ENCODE measurements at places on chromosomes 12 and 14.

DNA sequence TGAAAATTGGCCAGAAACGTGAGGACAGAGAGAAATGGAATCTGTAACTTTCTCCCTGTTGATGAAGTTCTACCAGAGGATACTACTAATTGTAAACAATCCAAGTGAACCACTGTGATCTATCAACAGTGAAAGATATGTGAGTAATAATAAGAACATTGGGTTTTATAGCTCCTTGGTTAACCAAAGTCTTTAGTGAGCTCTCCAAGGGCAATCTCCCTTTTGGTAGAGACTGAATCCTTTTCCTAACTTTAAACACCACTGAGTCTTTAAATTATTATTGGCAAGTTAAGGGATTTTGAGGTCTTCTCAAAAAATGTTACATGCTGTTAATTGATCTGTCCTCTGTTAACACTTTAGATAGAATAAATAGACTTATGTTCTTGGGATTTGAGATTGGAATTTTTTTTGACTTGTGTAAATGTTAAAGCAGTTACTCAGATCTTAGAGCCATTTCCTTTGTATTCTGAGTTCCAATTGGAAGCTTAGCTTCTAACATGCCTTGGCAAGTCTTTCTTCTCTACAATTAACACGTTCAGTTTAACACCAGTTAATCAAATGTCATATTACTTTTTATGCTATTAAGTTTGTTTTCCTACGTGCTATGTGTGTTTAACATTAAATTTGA lies 338.2 kb upstream of the DDHD1 start:
- no peak for DNase-seq

DNA sequence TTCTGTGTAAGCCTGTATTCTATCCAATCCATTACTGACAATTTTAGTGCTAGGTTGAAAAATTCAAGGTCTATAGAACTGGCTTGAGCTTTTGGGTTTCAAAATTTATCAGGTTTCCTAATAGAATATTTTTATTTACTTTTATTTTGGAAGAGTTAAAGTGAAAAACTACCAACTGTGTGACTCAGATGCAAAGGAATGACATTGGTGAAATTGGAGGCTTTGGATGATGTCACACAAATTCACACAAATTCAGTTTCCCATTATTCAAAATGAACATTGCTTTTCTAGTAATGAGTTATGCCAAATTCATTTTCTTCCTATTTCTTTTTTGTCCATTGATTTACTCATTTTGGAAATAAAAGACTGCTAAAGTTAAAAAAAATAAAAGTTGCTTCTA lies 186.9 kb downstream of the ALX1 start:
- DNase-seq, result no peak

- no peak for DNase-seq
These were observed 8.8 kb upstream of the ACVRL1 start for GRCh38 chr12:51898506-51898905.

- DNase-seq, result no peak
These were observed 99.6 kb downstream of the LMO3 start for GRCh38 chr12:16506394-16506793.

- no peak for DNase-seq
These were observed 26.3 kb upstream of the KIF26A start for GRCh38 chr14:104112113-104112505.

GRCh38 chr14:101083564-101084435 lies 180.3 kb upstream of the RTL1 start:
- DNase-seq, result no peak

- DNase-seq, result peak; percentile 77
These were observed 70.4 kb downstream of the ARL6IP4 start for GRCh38 chr12:123050913-123051312.

- DNase-seq, result no peak
These were observed 107.3 kb downstream of the KIF26A start for GRCh38 chr14:104245723-104246122.

- DNase-seq, result no peak
These were observed 18.9 kb upstream of the NUP107 start for GRCh38 chr12:68667896-68668295.

- no peak for DNase-seq
These were observed 2.5 kb upstream of the OR4N2 start for GRCh38 chr14:19801118-19801464.

- no peak for DNase-seq
These were observed 86.4 kb downstream of the GALNT8 start for GRCh38 chr12:4806439-4807115.

GRCh38 chr12:51593539-51593938 lies 2.5 kb downstream of the SCN8A start:
- DNase-seq, result peak; percentile 51

DNA sequence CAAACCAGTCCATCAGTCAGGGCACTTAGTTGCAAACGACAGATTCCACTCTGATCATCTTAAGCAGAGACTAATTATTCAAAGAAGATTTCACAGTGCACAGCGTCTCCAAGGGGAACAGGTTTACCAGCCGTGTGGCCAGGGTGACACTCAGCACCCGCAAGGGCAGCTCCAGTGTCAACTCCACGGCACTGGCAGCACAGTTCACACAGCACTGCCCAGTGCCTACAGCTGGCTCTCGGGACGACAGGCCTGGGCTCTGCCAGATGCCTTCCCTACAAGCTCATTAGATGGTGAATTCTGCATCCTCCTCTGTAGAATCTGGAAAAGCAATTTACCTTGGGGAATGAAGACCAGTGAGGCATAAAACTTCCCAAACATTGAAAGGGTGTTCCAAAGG lies 4.9 kb downstream of the OR10P1 start:
- DNase-seq, result no peak

DNA sequence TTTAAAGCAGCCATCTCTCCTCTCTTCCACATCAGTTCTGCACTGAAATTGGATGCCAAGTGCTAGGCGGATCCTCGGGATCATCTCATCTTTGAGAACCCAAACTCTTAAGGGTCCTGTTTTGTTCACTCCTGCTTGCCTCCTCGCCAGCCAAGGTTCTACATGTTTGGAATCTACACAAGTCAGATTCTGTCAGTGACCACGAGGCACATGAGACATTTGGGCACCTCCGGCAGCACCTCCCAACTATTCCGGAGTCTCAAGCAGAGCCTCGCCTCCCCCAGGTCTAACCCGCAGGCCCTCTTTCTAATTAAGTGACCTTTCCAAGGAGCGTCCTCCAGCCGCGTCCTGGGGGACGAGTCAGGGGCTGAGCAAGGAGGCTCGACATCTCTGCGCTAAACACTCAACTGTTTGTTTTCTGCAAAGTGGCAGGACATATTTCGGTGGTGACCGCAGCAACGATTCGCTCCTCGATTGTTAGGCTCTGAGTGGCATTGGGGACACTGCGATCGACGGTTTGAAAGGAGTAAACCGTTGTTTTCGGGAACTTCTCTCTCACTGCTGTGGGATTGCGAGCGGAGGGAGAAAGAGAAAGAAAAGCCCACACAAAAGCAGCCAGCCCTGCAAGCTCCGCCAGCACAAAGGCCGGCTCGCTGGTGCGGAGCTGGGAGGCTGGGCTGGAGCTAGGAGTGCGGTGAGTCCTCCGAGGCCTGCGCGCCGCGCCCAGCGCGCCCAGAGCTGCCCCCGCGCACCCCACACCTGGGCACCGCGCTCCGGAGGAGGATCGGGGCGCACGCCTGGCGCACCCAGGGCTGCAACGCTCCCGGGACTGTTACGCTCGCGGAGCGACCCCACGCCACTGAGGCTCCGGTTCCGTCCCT lies 640 bp downstream of the ARMH4 start:
- DNase-seq, result peak; percentile 36

DNA sequence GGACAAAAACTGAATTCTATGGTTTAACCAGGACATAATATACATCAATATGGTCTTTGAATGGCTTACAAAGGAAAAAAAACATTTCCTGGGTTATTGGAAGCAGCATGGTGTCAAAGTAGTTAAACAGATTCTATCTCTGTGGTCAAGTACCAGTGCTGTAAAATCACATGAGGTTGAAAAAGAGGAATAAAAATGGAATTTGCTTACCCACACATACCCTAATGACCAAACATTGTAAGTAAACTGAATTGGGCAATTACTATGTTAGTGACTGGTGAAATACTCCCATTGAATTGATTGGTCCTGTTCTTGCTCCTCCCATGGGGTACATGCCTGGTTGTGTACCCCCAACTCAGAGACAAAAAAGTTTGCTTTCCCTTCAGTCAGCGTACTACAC lies 19.6 kb downstream of the IFNG start:
- no peak for DNase-seq

DNA sequence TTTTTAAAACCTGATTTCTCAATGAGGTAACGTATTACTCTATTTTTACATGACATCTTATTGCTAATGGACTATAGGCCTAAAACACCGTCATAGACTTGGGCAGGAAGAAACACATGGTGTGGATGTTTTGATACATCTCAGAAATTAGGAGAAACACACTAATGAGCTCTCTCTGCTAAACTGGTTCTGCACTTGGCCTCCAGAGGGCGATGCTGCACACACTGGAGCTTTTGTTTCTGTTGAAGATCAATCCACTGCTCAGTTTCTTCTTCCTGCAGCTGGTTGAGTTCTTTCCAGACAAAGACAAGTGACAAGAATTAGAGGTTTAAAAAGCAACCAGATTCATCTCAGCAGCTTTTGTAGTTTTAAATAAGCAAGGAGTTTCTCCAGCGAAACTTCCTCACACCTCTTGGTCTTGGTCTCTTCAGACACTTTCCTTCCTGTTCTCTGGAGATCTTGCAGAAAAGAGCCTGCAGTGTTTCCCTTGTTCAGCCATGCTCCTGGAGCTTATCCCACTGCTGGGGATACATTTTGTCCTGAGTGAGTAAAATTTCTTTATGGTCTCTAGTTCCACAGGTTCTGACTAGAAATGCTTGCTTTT lies 178.5 kb upstream of the OR4E1 start:
- peak; percentile 39 for DNase-seq

- DNase-seq, result no peak
These were observed 100.7 kb downstream of the DUSP16 start for GRCh38 chr12:12461923-12462315.

- peak; percentile 5 for DNase-seq
These were observed 198.6 kb downstream of the BCL11B start for GRCh38 chr14:99073431-99073830.

DNA sequence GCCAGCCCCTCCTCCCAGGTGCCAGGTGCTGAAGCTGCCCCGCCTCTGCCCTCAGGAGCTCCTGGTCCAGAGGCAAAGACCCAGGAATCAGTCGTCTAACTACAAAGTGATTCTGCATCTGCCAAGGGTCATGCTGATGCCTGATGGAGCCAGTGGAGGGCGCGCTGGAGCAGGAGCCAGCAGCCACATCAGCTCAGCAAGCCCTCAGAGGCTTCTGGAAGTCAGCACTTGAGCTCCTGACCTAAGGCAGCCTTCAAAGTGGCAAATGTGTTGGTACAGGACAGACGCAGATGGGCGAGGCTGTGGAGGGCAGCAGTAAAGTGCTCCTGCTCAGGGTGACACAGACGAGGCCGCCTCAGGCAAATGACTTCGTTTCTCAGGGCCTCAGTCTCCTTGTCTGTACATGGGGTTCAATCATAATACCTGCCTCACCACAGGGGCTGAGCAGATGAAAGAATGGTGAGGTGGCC lies 10.9 kb downstream of the C12orf43 start:
- peak; percentile 76 for DNase-seq

GRCh38 chr12:132646850-132647249 lies 28.3 kb downstream of the P2RX2 start:
- DNase-seq, result no peak

DNA sequence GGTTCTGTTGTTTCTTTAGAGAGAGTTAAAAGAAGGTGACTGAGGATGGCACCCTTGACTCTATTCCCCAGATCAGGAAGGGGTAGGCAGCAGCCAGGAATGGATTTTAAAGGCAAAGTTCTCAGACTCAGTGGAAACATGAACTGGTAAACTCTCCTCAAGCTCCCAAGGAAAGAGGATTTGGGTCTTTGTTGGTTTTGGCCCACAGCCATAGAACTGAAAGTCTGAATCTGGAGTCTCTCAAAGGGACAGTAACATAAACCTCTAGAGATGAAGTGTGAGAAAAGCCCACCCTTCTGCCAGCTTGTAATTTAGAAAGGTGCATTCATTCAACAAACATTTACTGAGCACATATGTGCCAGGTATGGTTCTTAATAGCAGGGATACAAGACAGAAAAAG lies 28.6 kb upstream of the BLTP3B start:
- DNase-seq, result no peak

DNA sequence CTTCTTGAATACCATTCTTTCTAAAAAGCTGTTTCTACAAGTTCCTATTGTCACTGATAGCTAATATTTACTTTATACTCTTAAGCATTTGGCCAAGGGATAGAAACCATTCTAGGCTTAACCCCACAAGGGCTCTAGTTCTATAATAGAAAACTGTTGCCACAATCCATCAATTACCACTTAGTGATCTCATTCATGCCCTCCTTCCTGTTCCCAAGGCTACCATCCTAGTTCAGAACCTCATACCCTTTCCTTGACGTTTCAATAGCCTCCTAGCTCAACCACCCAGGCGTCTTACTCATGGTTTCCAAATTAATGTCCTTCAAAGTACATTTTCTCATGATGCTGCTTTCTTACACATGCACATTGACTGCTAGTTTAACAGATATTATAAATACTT lies 493.5 kb downstream of the NAV3 start:
- no peak for DNase-seq

DNA sequence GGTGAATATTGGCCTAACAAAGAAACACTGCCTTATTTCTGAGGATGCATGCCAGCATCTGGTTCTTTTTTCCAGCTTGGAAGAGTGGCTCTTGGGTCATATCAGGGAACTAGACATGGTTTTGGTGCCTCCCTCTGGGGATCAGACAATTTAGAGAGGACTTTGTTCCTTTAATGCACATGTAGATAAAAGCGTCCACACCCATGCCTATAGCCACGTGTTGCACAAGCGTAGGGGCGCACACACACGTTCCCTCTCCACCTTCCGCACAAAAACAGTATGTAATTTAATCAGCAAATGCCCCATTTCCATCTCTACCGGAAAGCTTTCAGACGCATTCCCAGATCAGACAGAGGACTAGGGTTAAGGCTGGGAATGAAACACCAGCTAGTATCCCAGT lies 61.7 kb upstream of the RIC8B start:
- DNase-seq, result no peak

- peak; percentile 49 for DNase-seq
These were observed 51.2 kb downstream of the ACSS3 start for GRCh38 chr12:81128930-81129554.

DNA sequence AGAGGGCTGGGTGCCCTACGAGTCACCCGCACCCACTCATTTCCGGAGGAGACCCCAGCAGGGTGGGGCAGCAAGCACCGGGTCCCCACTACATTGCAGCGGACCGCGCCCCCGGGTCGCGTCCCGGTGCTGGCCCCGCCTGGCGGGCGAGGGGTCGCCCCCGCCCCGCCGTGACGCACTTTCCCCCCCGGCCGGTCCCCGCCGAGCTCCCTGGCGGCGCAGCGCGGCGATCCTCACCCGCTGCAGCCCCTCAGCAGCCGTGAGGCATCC lies 106.1 kb downstream of the PRICKLE1 start:
- no peak for DNase-seq

DNA sequence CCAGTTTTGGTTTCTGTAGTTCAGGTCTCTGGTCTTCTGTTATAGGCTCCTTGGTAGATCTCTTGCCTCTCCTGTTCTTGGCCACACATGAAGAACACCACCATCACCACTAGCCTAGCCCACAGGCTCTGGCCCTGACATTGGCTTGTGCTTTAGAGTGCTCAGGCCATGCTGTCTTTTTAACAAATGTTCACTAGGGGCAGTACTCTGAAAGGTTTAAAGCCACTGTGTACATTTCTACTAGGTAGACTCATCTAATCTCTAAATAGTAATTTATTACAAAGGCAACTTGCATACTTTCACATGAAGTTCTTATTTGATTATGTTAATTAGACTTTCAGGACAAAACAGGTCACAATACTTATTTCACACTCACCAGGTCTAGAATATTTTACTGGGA lies 38.3 kb downstream of the PDE6H start:
- DNase-seq, result no peak
